ENCODE measurements at places on chromosomes 7 and 10. TPM values are rescaled to one million over a fixed set of nuclear protein-coding genes. Genes with fewer than 3 reads are reported as not detected.

The RFC2 gene
- 39.1 TPM for polyA plus RNA-seq

The NUTM2E gene
- 0.18 TPM for polyA plus RNA-seq

The ANKRD7 gene
- polyA plus RNA-seq = 4.3 TPM

The H2BK1 gene
- not detected for polyA plus RNA-seq

The BUD31 gene
- polyA plus RNA-seq = 109 TPM

The CLEC5A gene
- polyA plus RNA-seq = 0.52 TPM

The GRK5 gene
- 14.0 TPM for polyA plus RNA-seq

The ZNF722 gene
- not detected for polyA plus RNA-seq

The PRKG1 gene
- 14.9 TPM for polyA plus RNA-seq

The CTAGE4 gene
- polyA plus RNA-seq = 1.0 TPM

The AQP1 gene
- 184 TPM for polyA plus RNA-seq

The GSAP gene
- polyA plus RNA-seq = 16.6 TPM

The ZPBP gene
- polyA plus RNA-seq = 0.90 TPM

The SLC26A4 gene
- 3.7 TPM for polyA plus RNA-seq

The CYP3A7 gene
- 1.2 TPM for polyA plus RNA-seq

The SPDYE2 gene
- polyA plus RNA-seq = 14.8 TPM

The TBX20 gene
- polyA plus RNA-seq = not detected

The GNG11 gene
- 38.1 TPM for polyA plus RNA-seq

The TAS2R39 gene
- polyA plus RNA-seq = not detected

The TEX36 gene
- not detected for polyA plus RNA-seq

The ACHE gene
- 2.7 TPM for polyA plus RNA-seq

The HMX2 gene
- polyA plus RNA-seq = 0.75 TPM

The OGA gene
- polyA plus RNA-seq = 269 TPM

The TACR2 gene
- polyA plus RNA-seq = 0.38 TPM

The ADARB2 gene
- polyA plus RNA-seq = 0.88 TPM
